ENCODE measurements at places on chromosomes 1 and 21.

- DNase-seq: no peak
Measured at GRCh38 chr1:234602334-234603220, 7.4 kb downstream of the IRF2BP2 start.

DNA sequence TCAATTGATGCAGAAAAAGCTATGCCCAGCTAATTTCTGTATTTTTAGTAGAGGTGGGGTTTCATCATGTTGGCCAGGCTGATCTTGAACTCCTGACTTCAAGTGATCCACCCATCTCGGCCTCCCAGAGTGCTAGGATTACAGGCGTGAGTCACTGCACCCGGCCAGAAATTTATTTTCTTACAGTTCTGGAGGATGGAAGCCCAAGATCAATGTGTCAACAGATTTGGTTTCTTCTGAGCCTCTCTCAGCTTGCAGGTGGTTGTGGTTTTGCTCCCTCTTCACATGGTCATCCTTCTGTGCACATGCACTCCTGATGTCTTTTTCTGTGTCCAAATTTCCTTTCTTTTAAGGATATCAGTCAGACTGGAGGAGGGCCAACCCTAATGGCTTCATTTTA is 35.6 kb downstream of the SHCBP1L start:
- DNase-seq: no peak

DNA sequence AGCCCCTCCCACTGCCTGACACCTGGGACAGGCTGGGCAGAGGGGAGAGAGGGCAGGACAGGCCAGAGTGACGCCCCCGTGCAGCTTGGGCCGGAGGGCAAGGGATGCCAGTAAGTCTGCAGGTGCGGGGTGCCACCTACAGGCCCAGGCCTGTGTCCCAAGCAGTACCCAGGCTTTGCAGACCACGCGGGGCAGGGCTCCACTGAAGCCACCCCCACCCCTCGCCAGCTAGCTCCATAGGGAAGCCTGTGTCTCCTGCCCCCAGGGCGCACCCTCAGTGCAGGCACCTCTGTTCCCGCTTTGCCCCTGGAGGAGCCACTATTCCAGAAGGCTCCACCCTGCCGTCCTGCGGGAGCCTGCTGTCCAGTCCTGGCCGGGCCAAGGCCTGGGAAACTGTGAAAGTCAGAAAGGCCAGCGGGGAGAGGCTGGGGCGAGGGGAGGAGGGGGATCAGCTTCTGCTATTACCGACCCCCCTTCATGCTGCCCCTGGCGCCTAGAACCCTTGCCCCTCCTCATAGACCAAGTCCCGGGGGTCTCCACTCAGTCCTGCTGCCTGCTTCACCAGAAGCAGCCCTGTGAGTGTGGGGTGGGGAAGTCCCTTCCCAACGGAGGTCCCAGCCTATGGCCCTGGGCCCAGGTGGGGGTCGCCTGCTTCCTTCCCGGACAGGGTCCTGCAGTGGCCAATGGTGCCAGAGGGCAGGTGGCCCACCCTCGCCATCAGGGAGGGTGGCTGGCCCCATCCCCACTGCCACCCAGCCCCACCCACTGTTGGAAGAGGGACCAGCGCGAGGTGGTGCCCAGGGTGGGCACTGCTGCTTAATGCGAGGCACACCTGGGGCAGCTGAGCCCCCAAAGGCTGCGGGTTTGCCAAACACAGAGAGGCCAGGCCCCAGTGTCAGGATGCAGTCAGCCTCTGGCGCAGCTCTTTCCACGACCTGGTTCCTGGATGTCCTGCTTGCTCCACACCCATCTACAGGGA is 54.4 kb downstream of the KCNAB2 start:
- DNase-seq: no peak

DNA sequence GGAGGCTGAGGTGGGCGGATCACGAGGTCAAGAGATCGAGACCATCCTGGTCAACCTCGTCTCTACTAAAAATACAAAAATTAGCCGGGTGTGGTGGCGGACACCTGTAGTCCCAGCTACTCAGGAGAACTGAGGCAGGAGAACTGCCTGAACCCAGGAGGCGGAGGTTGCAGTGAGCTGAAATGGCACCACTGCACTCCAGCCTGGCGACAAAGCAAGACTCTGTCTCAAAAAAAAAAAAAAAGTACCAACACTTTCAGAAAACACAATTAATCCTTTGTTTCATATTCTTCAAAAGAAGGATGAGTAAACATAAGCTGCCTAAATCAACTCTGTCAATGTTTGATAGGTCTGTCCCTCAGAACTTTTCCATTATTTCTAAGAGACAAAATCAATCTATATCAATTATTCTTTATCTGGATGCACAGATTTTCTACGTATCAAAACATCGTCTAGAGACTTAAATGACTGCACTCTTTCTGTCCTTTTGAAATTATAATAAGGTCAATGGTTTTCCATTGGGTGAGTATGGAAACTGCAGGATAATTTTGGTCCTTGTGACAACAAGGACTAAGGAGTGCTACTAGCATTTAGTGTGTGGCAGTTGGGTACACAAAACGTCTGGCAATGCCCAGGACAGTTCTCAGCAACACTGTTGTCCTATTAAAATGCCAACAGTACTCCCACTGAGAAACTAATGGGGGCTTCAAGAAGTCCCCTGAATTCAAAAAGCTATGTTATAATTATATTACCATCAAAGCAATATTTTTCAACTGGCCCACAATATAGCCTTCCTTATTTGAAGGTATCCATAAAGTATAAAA is 40.7 kb downstream of the LPGAT1 start:
- no peak for DNase-seq

DNA sequence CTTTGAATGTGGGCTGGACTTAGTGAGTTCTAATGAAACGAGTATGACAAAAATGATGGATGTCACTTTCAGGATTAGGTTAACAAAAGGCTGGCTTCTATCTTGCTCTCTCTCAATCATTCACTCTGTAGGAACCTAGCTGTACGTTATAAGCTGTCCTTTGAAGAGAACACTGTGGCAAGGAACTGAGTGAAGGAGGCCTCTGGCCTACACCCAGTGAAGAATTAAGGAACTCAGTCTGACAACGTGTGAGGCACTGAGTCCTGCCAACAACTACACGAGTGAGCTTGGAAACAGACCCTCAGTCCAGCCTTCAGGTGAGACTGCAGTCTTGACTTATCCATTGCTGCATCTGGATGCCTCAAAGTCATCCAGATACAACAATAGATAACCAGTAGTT is 3.3 kb upstream of the DNTTIP2 start:
- DNase-seq: no peak

- DNase-seq: no peak
Measured at GRCh38 chr1:59484096-59484495, 187.2 kb downstream of the FGGY start.

- no peak for DNase-seq
Measured at GRCh38 chr1:60103186-60103585, 29.6 kb upstream of the C1orf87 start.

DNA sequence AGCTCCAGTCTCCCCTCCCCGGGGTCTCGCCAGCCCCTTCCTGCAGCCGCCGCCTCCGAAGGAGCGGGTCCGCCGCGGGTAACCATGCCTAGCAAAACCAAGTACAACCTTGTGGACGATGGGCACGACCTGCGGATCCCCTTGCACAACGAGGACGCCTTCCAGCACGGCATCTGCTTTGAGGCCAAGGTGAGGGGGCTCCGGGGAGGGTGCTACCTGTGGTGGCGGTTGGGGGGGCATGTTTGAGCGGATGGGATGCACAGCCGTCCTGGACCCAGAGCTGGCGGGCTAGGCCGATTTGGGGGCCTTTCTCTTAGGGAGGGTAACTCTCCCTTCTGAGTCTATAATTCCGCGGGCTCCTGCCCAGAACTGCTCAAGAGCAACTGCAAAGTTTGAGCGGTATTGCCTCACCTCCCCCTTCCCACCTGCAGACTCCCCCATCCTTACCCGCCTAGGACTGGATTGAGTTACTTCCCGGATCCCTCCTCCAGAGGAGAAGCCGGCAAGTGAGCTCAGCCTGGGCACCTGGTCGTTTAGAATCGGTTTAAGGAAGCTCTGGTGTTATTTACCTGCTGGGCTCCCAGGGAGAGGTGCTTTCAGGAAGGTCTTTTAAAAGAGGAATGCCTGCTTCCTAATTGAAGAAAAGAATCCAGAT is 730 bp downstream of the NOS1AP start:
- DNase-seq: no peak

DNA sequence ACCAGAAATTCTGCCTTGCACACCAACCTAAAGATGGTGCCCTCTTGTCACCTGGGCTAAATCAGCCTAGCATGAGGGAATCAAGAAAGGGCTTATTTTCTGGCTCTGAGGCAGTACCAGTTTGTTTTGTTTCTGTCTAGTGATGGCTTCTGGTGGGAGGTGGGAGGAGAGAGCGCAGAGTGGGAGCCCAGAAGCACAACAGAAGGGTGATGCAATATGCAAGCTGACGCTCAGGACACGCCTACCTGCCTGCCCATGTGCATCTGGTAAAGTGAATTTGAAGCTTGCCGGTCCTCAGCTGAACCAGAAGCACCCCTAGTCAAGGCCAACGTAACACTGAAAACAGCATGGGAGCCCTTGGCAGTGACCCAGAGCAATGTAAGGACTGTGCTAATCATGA is 138.4 kb upstream of the TIAM1 start:
- DNase-seq: no peak

- no peak for DNase-seq
Measured at GRCh38 chr1:15738416-15739113, 2.5 kb downstream of the SLC25A34 start.

- no peak for DNase-seq
Measured at GRCh38 chr21:42523941-42524340, 10.3 kb downstream of the SLC37A1 start.

DNA sequence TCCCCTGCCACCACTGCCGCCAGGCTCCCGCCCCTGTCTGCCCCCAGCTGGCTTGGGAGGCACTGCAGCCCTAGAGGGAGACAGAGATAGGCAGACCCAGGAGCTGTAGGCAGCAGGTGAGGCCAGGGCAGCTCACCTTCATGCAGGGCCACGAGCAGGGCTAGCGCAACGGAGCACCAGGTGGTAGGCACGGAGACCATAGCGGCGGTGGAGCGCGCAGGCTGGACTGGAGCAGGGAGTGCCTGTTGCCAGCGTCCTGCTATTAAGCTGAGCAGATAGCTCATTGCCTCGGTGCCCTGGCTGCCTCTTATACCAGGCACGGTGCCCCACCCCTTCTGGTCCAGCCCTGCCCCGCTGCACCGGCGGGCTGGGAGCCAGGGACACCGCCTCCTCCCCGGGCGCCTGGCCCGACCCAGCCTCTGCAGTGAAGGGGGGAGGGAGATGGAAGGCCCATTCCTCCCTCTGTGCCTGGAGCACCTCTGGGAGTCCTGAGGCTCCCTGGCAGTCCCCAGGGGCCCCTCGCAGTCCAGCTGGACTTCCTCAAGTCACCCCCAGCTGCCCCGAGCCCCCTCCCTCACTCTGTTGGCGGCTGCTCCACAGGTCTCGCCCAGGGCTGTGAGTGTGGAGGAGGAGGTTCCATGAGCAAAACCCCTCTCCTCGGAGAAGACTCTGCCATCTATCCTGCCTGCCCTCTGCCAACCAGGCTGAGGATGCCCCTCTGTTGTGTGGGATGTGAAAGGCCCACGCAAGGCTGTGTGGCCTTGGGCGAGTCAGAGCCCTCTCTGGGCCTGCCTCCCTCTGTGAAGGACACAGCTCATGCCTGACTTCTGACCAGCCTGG is at the start of gene EDN2:
Gene EDN2 (minus strand): TSS at position 282 of the 840 bp plus-strand sequence. CDS start 82 bp downstream, at position 200.
- no peak for DNase-seq

GRCh38 chr21:42285569-42286245 is 29.5 kb downstream of the TFF3 start:
- DNase-seq: no peak

- no peak for DNase-seq
Measured at GRCh38 chr1:61226791-61227567, 144.6 kb downstream of the NFIA start.

DNA sequence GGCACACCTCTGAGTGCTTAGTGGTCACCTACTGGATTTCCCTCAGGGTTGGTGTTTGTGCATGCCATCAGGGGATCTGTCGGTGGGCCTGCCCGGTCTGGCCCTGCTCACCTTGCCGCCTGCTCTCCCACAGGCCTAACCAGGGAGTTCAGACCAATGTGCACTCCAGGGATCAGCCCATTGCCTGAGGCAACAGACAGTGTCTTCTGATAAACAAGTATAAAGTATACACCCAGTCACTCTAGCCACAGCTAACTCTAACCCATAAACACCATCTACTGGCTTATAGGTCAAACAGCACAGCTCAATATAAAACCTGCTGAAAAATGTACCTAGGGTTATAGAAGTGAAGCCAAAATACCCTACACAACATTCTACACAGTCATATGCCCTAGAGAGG is 1300.0 kb downstream of the PLA2G4A start:
- DNase-seq: no peak

DNA sequence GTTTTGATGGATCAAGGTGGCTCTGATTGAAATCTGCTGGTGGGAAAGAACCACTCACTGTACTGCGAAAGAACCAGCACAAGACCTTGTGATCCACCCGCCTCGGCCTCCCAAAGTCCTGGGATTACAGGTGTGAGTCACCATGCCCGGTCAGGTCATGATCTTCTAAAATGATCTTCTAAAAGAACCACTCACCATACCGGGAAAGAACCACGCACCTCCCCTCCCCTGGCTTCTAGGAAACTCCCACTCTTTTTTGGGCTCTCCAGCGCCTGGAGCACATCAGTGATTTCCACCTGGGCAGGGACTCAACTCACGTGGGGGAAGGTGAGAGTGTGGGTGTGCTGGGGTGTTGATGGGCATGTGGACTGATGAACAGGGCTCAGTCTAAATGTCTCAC is 7.9 kb upstream of the RAB7B start:
- no peak for DNase-seq

DNA sequence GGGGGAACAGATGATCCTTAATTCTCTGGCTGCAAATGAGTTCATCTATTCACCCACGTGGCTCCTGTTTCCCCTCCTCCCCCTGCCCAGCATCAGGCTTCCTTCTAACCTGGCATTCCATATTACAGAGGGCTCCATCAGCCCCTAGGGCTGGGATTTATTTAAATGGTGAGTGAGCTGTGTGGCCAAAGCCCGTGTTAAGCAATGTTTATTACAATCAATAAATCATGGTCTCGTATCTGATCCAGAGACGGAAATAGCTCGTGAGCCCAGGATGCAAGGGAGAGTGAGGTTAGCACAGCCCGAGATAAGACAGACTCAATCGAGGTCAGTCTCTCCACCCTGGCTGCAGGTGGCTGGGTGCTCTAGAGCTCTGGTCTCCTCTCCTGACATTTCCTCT is 43.1 kb upstream of the IGSF21 start:
- no peak for DNase-seq

GRCh38 chr1:31072304-31072746 is 6.8 kb upstream of the PUM1 start:
- no peak for DNase-seq
